NCI-H1105 treated with DMSO at 0.1 percent for 48 hours (cell line): ENCODE measurements at places on chromosomes 7 and 10.

GRCh38 chr10:95382174-95382573 lies 91.4 kb upstream of the PDLIM1 start:
- DNase-seq = no peak

GRCh38 chr7:17558135-17558534 lies 259.7 kb downstream of the AHR start:
- DNase-seq = no peak

DNA sequence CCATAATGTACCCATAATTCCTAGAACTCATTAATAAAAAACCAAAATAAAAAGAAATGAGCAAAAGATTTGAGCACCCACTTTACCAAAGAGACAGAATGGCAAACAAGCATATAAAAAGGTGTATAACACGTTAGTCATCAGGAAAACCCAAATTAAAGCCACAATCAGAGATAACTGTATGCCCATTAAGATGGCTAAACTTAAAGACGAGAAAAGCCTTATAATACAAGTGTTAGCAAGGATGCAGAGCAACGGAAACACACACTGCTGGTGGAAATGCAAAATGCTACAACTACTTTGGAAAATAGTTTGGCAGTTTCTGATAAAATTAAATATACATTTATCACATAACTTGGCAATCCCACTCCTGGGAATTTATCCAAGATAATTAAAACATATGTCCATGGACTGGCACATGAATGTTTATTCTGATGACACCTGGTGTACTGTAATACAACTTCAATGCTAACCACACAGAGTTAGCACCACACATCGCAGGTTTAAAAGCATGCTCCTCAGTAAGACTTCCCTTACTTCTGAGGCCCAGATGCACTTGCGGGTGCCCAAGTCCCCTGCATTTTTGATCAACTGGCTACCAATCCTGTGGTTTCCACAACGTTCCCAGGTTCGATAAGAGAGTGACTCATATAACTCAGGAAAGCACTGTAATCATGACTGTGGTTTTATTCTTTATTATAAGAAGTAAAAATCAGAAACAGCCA lies 158.6 kb downstream of the SNX13 start:
- no peak for DNase-seq

DNA sequence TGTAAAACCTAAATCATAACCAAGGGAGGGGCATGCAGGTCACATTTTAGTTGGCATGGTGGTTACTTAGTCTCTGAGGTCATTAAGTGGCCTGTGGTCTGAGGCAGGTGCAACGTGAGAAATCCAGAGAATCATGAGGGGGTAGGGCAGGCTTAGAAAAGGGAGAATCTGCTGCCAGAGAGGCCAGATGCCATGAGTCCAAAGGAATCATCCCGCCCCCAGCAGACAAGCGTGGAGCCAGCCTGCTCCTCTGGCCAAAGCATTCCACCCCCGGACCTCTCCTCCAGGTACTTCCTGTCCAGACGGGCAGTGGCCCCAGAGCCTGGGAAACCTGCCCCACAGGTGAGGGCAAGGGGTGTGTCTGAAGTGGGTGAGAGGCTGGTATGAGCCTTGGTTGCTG lies 196.4 kb upstream of the ZNF32 start:
- no peak for DNase-seq

DNA sequence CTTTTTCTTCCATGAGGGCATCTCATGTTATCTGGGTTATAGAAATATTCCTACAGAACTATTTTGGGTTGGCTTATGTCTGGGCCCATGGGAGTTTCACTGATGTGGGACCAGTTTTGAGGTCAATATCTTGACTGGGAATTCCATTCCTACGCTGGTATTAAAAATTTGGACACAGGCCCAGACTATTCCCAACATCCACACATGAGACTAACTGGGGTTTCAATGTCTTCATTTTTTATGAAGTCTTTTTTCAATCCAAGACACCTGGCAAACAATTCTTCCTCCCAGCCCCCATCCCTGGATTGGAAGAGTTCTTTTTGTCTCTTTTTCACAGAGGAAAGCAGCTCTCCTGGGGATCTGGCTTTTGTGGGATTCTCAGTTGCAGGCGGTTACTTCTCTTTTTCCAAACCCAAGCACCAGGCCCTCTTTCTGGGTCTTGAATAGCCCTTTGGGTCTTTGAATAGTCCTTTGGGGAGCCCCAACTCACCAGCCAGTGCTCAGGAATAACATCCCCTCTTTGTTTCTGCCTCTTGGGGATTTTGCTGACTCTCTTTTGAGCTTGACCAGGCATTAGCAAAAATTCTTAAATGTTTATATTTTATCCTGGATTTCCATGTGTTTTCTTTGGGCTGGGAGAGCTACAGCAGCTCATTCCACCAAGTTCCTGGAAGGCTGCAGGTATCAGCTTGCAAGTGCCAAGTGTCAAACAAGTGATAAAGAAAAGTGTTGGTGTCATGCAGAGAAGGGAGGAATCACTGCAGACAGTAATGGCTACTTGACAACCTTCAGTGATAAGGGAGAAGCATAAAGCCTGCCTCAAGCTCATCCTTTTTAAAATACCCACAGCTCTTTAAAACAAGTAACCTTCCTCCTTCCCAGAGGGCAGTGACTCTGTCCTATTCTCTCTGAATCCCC lies 234.3 kb downstream of the ADAM12 start:
- DNase-seq = no peak

- DNase-seq = no peak
Measured at GRCh38 chr7:55073051-55073511, 54.3 kb downstream of the EGFR start.

GRCh38 chr10:77680811-77681210 lies 43.2 kb upstream of the KCNMA1 start:
- no peak for DNase-seq
